Breast epithelium (tissue), 4 donors: ENCODE measurements at places on chromosomes 5 and 9.

DNA sequence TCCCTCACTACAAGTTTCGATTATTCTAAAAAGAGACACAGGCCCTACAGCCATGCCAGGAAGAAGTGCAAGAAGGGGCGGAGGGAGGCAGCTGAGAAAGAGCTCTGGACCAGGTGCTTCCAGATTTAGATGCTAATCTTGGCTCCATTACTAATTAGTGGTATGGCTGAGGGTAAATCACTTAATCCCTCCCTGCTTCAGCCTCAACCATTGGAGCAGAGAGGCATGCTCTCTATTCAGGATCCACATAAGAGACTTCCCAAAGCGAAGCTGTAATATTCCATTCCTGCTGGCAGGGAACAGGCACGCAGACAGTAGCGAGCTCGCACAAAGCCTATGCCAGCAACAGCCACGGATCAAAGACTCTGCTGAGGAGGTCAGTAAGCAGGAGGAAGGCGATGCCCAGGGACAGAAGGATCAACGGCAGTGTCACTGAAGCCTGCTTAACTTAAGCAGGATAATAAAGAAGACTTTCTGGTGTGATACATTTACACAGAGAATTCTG, 24.2 kb downstream of the LIFR start:
- H3K27ac ChIP-seq, result peak overlapping the region; percentile 23
- DNase-seq, result no peak
- H3K4me3 ChIP-seq, result no peak overlapping the region
- no peaks in the 10 kb centered on the region for H3K36me3 ChIP-seq
- peaks cover 6% of the 10 kb centered on the region for H3K4me1 ChIP-seq

DNA sequence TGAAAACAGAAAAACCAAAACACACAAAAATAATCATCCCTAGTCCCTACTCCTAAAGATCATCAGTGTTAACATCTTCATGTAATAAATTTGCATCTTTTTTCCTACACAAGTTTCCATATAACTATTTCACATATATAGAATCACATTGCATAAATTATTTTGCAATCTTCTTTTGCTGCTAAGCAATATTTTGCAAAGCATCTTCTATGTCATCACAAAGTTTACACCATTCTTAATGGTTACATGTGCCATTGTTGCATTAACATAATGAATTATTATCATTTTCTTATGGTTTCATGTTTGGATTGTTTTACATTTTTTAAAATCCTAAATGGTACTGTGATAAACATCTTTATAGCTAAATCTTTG, 17.8 kb downstream of the SH3TC2 start:
- no peaks in the 10 kb centered on the region for H3K36me3 ChIP-seq
- no peaks in the 10 kb centered on the region for H3K27me3 ChIP-seq
- no peak for DNase-seq
- no peak overlapping the region for H3K27ac ChIP-seq

DNA sequence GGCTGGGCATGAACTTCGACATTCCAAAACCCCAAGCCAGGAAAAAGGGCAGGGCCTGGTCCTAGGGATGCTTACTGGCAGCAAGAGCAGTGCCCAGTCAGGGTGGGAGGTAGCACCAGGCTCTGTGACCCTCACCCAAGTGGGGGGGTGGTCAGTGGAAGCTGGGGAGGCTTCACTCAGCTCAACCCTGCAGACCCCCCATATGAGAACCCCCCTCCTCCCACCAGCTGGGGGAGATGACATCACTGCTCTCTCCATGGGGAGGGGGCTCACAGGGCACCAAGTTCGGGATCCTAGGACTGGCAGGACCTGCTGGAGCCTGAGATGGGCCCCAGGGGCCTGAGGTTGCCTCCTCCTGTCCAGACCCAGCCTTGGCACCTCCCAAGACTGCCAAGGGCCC, 4.7 kb downstream of the DNLZ start:
- H3K36me3 ChIP-seq, result no peaks in the 10 kb centered on the region
- no peak for DNase-seq
- H3K27me3 ChIP-seq, result no peaks in the 10 kb centered on the region
- no peak overlapping the region for H3K4me3 ChIP-seq
- no peak overlapping the region for H3K27ac ChIP-seq

DNA sequence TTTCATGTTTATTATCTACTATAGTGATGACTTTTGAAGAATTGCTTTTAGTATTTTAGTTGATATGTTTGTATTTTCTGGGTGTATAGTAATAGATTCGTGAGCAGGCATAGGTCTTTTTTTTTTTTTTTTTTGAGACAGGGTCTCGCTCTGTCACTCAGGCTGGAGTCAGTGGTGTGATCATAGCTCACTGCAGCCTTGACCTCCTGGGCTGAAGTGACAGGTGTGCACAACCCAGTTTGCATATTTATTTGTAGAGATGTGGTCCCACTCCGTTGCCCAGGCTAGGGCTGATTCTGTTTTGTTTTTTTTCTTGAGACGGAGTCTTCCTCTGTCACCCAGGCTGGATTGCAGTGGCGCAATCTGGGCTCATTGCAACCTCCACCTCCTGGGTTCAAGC, 11.9 kb downstream of the ERBIN start:
- DNase-seq, result no peak
- no peaks in the 10 kb centered on the region for H3K27me3 ChIP-seq
- H3K4me3 ChIP-seq, result no peak overlapping the region
- no peaks in the 10 kb centered on the region for H3K4me1 ChIP-seq
- no peak overlapping the region for H3K27ac ChIP-seq

DNA sequence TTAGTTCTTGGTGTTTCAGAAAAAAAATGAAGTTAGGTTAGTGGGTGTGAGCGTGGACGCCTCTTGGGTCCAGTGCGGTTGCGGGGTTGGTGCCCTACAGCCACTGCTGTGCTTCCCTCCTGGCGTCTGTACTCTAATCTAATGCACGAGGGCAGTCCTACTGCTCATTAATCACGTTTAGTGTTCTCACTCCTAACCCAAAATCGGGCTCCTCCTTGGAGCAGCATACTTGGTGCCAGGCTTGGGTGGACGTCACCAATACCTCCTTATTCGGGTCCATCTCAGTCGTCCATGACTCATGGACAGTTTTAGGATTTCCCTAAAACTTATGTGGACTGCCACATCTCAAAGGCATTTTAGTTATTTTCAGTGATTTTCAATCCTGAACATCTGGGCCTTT, 41.6 kb downstream of the TRIO start:
- H3K27me3 ChIP-seq, result no peaks in the 10 kb centered on the region
- H3K36me3 ChIP-seq, result no peaks in the 10 kb centered on the region
- peak overlapping the region; percentile 91 for H3K27ac ChIP-seq
- no peak for DNase-seq
- peaks cover 7% of the 10 kb centered on the region for H3K4me1 ChIP-seq
